ENCODE measurements at places on chromosomes 11 and 22.

DNA sequence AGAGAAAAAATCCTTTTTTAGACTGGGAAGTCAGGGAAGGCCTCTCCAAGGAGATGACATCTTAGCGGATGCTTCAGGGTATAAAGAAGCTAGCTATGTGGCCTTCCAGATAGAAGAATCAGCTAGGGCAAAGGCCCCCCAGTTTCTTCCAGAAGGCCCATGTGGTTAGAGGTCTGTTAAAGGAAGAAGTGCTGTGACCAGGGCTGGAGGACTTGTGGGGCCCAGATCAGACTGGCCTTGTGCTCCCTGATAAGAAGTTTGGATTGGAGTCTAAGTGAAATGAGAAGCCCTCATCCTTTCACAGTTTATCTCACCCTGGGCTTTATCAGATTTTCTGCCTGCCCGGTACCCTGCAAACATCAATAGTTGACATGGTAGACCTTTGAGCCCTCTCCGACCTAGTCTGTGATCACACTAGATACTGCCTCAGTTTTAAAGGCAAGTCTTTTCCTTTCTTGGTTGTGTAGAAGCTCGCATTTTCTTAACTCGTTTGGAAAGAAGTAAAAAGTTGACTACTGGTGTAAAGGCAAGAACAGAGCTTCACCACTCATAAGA, 7.8 kb downstream of the AMPD3 start:
- no peak for DNase-seq

GRCh38 chr11:69008737-69009440, 4.2 kb downstream of the MRGPRF start:
- no peak for DNase-seq

DNA sequence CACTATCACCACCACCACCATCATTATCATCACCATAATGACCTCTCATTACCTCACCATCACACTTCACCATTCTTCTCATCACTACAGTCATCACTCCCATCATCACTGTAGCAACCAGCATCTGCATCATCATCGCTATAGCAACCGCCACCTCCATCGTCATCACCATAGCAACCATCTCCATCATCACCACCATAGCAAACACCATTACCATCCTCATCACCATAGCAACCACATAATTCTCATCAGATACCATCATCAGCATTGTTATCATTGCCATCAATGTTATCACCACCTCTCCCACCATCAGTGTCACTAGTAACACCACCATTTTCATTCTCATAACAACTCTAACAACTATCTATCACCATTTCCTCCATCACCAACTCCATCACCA, 23.1 kb upstream of the CD82 start:
- no peak for DNase-seq

GRCh38 chr11:3840870-3841425, at the start of gene RHOG:
Gene RHOG (minus strand): TSS chr11:3840959. CDS start chr11:3828138, 12,821 bp downstream.
- peak; percentile 81 for DNase-seq

DNA sequence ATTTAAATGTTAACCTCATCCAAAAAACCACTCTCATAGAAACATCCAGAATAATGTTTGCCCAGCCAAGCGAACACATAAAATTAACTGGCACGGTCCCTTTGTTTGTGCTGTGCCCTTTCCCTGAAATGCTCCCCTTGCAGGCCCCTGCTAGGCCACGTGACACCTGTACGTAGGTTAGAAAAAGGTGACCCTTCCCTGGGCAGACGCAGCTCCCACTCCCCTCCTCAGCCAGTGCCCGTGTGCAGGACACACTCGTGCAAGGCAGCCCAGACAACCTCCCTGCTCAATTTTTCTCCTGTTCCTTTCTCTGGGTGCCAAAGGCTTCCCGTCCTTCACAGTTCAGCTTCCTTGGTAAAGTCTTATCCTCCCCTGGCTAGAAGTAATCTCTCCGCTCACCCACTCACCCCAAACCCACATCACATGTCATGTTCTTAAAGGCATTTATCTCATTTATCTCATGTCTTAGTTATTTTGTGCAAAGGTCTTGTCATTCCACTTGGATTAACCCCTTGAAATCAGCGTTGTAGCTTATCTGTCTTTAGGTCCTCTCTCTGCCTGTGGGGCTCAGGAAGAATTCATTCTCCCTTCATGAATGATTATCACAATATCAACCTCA, 20.7 kb downstream of the FAM83F start:
- no peak for DNase-seq

DNA sequence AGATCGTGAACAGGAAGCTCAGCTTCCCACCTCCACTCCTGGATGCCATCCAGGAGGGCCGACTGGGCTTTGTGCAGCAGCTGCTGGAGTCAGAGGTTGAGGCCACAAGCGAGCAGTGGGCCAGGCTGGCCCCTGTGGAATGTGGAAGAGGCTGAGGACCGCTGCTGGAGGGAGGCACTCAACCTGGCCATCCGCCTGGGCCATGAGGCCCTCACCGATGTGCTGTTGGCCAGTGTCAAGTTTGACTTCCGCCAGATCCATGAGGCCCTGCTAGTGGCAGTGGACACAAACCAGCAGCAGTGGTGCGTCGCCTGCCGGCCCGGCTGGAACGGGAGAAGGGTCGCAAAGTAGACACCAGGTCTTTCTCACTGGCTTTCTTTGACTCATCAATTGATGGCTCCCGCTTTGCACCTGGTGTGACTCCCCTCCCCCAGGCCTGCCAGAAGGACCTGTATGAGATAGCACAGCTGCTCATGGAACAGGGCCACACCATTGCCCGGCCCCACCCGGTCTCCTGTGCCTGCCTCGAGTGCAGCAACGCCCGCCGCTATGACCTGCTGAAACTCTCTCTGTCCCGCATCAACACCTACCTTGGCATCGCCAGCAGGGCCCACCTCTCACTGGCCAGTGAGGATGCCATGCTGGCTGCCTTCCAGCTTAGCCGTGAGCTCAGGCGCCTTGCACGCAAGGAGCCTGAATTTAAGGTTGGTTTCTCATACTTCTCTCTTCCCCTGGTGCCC, 24.9 kb downstream of the ART5 start:
- DNase-seq: no peak

Data from amygdala (tissue), 56 donors.